Hair follicular keratinocyte (primary cell): ENCODE measurements at places on chromosomes 2 and 18. TPM values are rescaled to one million over a fixed set of nuclear protein-coding genes. Genes with fewer than 3 reads are reported as not detected.

The ACKR3 gene
- total RNA-seq: 1.4 and 3.3 TPM in 2 replicates

The WDR75 gene
- 35.5 and 38.0 TPM in 2 replicates for total RNA-seq

The XDH gene
- 33.5 and 87.8 TPM in 2 replicates for total RNA-seq

The ALPG gene
- not detected in 2 replicates for total RNA-seq

The C2orf80 gene
- total RNA-seq: not detected in 2 replicates
